Mucosa of descending colon (tissue), 3 donors: ENCODE measurements at places on chromosomes 11 and 22.

GRCh38 chr11:2518111-2518982 is 73.5 kb downstream of the KCNQ1 start:
- DNase-seq, result peak; percentile 40

DNA sequence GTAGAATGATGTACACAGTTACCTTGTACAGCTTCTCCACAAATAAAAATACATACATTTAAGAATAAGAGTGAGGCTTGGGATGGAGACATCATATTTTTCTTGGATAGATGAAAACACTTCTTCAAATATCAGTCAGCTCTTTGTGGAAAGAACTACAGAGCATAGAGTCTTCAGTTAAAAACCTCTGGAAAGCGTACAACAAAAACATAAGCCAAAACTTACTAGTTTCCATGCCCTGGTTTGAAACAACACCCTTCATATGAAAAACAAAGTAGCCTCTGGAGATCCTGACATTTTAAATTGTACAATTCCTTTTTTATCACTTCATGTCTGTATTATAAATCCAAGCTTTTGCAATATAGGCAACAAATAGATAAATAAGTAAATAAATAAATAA is 7.0 kb upstream of the CEP126 start:
- no peak for DNase-seq

DNA sequence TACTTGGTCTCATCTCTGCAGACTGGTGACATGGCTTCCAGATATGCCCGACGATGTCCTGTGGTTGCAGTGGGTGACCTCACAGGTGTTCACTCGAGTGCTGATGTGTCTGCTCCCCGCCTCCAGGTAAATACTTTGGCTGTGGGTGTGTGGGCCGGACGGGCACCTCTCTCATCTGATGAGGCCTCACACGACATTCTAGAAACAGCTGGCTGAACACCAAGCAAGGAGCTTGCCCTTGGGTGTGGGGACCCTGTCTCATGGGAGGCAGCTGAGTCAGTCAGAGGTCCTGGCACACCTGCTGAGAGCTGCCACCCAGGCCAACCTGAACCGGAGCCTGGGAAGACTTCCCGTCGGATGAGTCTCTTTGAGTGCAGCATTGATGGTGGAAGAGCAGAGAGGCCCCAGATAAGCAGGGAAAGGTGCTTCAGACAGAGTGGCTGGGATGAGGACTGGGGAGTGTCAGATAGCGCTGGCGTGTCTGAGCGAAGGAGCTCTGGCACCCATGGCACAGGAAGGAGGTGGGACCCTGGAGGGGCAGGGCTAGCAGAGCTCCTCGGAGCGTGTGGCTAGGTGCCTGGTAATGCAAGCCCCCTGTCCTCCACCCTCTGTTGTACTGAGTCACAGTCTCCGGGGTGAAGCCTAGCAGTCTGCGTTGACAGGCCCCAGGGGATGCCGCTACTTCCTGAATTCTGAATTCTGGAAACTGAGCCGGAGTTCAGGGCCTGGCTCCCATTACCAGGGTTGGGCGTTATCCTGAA is 10.4 kb upstream of the SAMM50 start:
- no peak for DNase-seq

GRCh38 chr22:47201996-47202818 is 439.8 kb downstream of the TBC1D22A start:
- no peak for DNase-seq

DNA sequence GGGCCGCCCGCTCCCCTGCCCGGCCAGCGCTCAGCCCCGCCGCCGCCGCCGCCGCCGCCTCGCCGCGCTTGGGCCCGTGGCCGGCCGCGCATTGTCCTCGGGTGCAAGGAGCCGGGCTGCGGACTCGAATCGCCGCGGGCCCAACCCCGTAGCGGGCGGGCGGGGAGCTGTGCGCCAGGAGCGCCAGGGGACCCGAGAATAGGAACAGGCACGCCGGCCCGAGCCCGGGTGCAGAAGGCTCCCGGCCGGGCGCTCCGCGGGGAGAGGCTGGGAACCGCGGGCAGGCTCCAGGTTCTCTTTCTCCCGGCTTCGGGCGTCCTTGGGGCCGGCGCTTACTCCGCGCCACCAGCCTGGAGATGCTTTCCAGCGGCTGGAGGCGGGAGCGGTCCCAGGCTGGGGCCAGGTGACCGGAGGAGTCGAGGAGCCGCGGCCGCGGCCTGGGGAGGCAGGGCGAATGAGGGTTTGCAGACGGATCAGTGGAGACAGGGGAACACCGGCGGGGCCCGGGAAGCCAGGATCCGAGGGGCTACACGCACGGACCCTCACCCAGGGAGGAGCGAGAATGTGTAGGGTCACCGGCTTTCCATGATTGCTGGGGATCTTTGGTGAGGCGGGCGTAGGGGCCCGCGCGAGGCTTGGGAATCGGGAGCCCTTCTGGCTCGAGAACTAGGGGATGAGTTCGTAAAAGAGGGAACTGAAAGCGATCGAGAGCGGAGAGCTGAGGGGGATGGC is 726 bp downstream of the PKNOX2 start:
- DNase-seq, result no peak

- no peak for DNase-seq
Measured at GRCh38 chr11:104892723-104893511, 5.3 kb downstream of the CASP12 start.

- DNase-seq, result no peak
Measured at GRCh38 chr11:35330931-35331330, 88.4 kb downstream of the SLC1A2 start.

GRCh38 chr11:128776424-128777284 is 82.8 kb downstream of the FLI1 start:
- DNase-seq, result peak; percentile 47
